ENCODE measurements at places on chromosomes 2 and 18.

GRCh38 chr18:35080058-35080457, 38.8 kb downstream of the MAPRE2 start:
- no peak for DNase-seq

DNA sequence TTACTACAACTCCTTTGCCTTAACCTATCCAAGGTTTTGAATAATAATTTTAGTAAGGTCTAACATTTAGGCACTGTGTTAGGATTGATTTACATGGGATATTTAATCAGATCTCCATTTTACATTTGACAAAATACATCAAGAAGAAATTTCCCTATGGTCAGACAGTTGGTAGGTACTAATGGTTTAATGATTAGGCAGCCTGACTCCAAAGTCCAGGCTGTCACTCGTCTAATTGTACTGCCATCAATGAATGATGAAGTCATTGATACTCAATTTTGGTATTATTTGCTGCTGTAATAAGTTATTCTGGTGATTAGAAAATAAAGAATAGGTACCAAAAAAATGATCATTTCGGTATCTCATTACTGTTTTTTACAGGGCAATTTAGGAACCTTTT, 14.1 kb downstream of the BBS5 start:
- no peak for DNase-seq

GRCh38 chr2:110997331-110998045, 123.2 kb upstream of the BCL2L11 start:
- DNase-seq = no peak

GRCh38 chr18:76405280-76405679, 89.8 kb downstream of the ZNF516 start:
- DNase-seq = no peak

DNA sequence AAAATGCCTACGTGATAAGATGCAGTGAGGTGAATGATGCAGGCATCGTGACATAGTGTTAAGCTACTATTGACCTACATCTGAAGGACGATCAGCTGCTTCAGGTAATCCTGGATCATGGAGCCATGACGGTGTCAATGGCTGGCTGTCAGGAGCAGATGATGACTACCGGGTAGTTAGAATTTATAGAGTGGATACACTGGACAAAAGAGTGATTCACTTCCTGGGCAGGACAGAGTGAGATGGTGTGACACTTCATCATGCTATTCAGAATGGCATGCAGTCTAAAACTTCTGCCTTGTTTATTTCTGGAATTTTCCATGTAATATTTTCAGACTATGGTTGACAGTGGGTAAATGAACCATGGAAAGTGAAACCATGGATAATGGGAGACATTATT, 29.5 kb downstream of the METTL8 start:
- DNase-seq = no peak

- DNase-seq = no peak
Measured at GRCh38 chr2:212979046-212979612, 172.3 kb downstream of the IKZF2 start.

- no peak for DNase-seq
Measured at GRCh38 chr18:9684881-9685614, 23.1 kb upstream of the RAB31 start.

DNA sequence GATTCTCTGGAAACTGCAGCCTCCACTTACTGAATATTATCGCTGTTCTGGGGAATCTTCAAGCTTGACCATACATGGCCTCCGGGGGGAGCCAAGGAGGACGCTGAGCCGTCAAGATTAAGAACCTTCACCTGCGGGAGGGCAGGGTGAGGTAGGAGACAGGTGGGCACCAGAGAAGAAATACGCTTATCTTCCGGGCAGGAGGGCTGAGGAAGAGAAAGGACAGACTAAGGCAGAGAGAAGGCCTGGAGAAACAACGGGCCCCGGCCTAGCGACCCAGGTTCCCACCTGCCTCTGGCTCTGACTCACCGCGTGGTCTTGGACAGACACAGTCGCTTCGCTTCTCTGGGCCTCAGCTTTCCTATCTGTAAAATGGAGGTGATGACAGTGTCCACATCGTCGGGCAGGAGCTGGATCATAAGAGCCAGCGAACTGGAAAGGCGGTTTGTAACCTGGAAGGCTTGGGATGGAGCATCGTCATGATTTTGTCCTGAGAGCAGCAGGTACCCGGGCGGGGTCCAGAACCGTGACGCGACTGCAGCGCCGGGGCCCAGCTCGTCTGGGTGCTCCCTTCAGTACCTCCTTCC, 659 bp downstream of the ZNF142 start:
- peak; percentile 3 for DNase-seq

- DNase-seq = no peak
Measured at GRCh38 chr2:160680974-160681373, 187.4 kb upstream of the RBMS1 start.

- DNase-seq = no peak
Measured at GRCh38 chr18:58100154-58100553, 56.1 kb downstream of the NEDD4L start.

DNA sequence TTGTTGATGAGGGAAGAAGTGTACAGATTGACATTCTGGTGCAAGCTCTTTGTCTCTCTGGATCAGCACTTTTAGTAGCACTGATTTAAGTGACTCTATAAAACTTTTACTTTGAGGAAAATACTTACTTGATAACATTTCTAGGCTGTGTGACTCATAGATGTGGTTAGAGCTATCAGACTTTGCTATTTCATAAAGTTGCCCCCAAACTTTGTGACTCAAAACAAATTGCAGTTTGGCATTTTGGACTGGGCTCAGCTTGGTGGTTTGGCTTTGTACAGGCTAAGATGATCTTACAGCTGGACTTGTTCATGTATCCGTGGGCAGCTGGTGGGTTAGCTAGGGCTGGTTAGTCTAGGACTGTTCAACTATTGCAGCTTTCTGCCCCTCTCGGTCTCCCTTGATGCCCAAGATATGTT, 42.1 kb upstream of the GLS start:
- no peak for DNase-seq
